ENCODE measurements at places on chromosomes 6 and 20.

DNA sequence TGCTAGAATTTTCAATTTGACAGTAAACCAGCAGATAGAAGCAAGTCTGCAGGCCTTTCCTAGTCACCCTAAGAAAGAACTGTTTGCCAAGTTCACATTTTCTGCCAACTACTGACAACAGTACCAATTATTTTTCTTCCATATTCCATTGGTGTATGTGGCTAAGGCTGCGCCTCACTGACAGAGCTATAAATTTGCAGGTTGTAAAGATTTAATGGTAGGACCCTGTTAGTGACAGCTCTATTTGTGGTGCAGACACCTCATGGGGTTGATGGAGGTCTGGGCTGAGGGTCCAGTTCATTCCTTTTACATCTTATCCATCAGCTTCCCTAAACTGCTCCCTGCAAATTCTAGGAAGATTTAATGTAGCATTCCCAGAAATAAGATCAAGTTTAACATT lies 228.5 kb downstream of the FRK start:
- DNase-seq, result no peak

DNA sequence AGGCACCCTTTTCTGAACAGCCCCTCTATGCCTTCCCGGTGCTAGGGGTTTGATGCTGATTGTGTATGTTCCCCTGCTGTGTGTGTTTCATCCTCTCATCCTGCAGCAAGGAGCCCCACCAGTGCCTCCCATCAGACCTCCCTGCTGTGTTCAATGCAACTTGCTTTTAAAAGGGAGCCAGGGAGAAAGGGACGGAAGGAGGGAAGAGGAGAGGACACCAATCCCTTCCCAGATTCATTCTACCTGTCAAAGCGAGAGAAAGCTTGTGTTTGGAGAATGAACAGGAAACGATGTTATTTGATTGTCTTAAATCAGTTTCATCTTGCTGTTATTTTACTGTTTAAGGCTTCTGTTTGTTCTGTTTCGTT lies 259.2 kb downstream of the ADGB start:
- DNase-seq, result no peak

DNA sequence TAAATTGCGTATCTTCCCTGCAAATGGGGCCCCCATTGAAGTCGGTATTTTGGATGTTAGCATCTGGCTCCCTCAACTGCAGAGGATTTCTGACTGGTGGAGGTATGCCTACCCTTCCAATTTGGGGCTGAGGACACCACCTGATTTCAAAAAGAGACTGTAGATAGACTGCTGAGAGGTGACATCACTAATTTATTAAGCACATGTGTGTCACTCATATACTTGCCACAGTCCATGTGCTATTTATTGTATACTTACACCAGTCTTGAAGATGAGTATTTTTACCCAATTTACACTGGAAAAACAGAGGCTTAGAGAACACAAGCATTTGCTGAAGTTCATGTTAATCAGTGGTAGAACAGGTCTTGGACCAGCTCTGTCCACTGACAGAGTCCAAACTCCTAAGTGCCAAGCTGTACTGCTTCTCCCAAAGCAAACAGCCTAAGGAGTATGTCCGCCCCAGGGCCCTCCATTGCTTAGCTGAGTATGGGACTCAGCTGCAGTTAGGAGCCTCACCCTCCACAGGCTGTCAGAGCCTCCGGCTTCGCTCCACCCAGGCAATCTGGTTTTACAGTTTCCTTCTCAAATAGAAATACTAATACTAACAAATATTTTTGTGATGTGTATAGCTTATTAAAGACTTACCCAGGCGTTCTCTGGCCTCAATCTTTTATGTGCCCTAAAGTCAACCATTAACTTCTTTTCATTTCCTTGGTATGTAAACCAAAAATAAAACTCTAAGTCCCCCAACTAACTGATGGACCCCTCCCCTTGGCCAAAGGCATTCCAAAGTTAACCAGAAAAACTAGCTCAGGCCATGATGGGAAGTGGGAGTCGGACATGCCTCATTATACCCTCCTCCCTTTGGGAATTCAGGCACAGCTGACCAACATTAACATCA lies 17.5 kb downstream of the RIN2 start:
- no peak for DNase-seq

DNA sequence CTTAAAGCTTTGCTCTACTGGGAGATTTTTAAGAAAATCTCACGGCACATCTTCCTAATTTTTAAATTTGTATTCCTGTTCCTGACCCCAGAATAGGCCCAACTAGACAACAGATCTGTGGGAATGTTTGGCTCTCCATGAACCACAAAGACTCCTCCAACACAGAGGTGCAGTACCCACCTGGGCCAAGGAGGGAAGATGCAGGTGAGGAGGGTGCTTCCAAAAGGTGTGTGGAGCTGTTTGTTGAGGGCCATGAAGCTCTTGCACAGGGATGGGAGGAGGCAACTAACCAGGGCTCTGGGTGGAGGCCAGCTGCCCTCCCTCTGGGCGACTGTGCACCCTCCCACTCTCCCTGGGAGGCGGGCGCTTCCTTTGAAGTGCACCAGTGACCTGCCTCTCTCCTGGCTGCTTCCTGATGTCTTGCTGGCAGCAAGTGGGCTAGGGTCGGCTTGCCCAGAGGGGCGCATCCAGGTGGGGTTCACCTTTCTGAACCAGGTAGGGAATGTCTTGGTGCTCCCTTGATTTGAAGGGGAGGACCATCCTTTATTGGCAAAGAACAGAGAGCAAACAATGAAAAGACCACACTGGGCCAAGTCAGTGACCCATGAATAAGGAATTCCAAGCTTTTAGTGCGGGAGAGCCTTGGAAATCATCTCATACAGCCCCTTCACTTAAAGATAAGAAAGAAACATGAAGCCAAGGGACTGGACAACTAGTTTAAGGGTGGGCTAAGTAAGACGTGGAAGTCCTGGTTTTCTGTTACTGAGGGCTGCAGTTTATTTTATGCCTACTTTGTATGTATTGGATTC lies 76.0 kb downstream of the ANKRD6 start:
- no peak for DNase-seq

- no peak for DNase-seq
Measured at GRCh38 chr20:4026093-4026601, 10.8 kb upstream of the RNF24 start.

GRCh38 chr6:169079650-169080049 lies 174.0 kb downstream of the THBS2 start:
- DNase-seq, result no peak

- DNase-seq, result no peak
Measured at GRCh38 chr6:30988209-30988825, 4.8 kb downstream of the MUC21 start.

GRCh38 chr20:37938181-37938750 lies 35.3 kb downstream of the VSTM2L start:
- no peak for DNase-seq

- no peak for DNase-seq
Measured at GRCh38 chr6:37625591-37626374, 71.9 kb downstream of the MDGA1 start.

GRCh38 chr6:55569638-55570037 lies 9.4 kb downstream of the HMGCLL1 start:
- no peak for DNase-seq

DNA sequence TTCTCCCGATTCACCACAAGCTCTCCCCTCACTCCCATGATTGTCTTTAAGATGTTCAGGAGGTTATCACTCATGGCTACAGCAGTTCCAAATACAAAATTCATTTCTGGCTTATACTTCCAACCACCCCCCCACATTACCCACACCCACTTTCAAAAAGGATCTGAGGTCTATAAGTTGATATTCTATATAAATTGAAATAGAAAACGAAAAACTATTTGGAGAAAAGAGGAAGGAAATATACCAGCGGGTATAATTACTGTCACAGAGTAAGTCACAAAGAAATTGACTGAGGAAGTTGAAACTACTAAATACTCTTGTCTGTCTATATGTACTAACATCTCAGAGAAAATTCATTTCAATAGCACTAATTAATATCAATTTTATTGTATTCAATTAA lies 112.7 kb upstream of the TNFAIP3 start:
- DNase-seq, result no peak

DNA sequence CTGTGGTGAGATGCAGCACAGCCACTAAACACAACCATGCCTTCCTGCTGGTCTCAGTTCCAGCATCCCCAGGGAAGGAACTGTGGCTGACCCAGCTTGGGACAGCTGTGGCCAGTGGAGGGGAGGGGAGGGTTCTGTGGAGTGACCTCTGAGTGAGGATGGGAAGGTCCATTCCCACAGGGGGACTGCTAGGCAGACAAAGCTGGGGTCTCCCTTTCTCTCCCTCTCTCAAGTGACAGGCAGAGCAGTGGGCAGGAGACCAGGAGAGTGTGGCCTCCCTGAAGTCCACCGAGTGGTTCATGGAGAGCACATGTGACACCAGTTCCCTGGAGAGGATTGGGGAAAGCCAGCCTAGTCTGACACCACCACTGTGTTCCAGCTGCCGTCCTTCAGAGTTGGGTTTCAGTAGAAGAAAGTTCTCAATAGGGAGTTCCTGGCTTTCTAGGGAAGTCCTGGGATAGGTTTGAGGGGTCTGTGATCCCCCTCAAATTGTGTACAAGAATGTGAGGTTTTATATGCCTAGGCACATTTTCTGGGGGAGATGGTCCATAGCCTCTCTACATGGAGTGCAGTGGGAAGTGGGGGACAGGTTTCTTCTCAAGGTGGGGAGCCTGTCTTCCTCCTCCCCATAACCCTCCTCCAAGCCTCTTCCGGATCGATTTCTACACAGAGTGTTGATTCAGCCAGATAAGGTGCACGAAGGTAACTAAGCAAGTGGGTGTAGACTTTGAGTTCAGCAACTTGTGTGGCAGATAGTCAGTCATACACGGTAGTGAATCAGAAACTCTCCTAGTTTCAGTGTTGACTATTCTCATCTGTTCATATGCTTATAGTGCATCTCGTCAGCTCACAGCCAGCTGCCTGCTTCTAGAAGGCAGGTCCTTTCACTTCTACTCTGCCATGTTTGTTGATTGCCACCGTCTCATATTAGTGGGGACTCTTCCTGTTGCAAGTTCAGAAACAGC lies 18.9 kb downstream of the MANBAL start:
- DNase-seq, result no peak

DNA sequence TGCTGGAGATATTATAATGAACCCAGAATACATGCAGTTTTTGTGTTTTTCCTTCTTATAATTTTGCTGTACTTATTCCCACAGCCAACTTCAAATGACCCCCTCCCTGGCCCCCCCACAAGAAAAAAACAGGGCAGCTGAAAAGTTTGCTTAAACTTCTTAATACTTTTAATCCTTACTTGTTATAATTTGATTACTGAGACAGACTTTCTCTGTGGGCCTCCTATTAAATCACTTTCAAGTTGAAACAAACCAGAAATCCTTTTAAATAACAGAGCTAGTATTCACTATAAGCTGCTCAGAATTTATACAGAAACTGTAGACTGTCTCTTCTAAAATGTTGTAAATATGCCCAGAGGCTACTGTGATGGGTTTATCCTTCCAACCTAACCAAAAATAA lies 106.3 kb downstream of the CENPW start:
- DNase-seq, result no peak

- DNase-seq, result no peak
Measured at GRCh38 chr6:139863964-139864363, 489.5 kb upstream of the CITED2 start.

- DNase-seq, result no peak
Measured at GRCh38 chr20:4052139-4052480, 36.8 kb upstream of the RNF24 start.

DNA sequence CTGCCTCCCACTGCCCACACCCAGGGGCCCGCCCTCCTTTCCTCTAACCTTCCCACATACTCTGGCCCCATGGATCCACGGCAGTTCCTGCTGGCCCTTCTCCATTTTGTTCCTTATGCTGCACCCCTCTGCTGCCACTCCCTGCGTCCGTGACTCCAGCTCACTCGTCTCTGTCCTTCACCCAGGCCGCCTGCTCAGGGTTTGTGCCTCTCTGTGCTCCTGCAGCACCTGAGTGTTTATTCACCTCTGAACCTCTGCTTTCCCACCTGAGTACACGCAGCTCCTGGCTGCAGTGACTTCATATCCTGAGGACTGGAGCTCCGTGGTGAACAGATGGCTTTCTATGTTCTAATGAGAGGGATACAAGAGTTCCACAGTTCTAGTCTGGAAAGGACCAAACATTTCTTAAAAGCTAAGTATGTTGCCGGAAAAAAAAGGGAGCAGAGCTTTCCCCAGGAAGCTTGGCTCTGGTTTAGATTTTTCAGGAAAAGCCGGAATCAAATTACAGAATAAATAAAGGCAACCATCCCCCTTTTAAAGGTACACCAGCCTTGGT lies 1.5 kb upstream of the GNRH2 start:
- no peak for DNase-seq

DNA sequence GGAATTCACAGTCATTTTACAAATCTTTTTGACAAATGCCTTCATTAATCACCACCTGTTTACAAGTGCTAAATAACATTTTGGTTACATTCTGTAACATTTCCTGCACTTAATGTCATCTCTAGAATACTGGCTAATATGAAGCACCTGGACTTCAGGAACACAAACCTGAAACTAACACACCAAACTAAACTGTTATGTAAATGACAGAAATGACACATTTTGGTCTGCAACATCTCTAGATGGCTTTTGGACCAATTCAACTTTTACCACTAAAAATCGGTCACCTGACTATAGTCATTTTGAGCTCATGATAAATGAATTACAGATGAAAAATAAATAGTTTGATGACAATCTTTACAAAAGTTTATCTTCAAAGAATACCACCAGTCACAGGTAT lies 80.6 kb downstream of the ATG5 start:
- no peak for DNase-seq

- peak; percentile 93 for DNase-seq
Measured at GRCh38 chr6:73461537-73462350, at the start of gene MTO1. TSS of gene MTO1 (plus strand) at chr6:73461737. CDS start at chr6:73461855, 118 bp downstream.

GRCh38 chr20:18258126-18258860 lies 30.0 kb upstream of the ZNF133 start:
- DNase-seq, result no peak

DNA sequence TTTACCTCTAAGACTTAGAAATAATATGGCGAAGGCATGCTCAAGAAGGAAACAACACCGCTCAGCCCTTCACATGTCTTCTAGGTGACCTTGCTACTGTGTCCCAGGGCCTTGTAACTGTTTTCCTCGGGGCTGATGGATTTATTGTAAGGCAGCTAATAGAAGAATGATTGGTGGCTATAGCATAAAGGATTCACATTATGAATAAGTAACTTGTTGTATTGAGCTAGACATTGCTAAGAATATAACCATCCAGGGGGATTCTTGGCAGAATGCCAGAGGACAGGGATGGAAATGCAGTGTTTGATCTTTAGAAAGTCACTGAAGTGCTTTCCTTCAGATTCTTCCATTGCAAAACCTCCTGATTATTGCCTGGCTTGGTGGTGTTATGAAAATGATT lies 54.9 kb downstream of the PLEKHG1 start:
- no peak for DNase-seq
